ENCODE measurements at places on chromosomes 7 and 10.

GRCh38 chr10:114070710-114071109, 27.0 kb downstream of the ADRB1 start:
- no peak for DNase-seq

GRCh38 chr7:47588704-47589225, 6.9 kb upstream of the TNS3 start:
- no peak for DNase-seq

DNA sequence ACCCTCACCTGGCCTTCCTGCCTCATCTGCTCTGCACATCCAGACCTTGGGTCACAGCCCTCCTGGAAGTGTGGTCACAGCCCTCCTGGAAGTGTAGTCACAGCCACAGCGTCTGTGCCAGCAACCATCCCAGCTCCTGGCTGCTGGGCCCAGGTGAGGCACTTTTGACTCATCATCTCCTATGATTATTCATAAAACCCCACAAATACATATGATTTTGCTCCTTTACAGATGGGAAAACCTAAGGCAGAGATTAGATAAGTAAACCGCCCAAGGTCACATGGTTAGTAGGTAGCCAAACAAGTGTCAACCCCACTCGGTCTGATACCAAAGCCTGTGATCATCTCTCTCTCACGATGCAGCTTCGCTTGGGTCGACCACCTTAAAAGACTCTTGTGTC, 94.3 kb downstream of the PRLHR start:
- no peak for DNase-seq

- DNase-seq: no peak
Measured at GRCh38 chr10:79292891-79293746, 54.1 kb upstream of the PPIF start.

GRCh38 chr7:97022491-97023306, 1.9 kb downstream of the DLX5 start:
- no peak for DNase-seq

- DNase-seq: no peak
Measured at GRCh38 chr7:123023126-123023525, 27.6 kb upstream of the TAS2R16 start.

- DNase-seq: no peak
Measured at GRCh38 chr7:14275356-14275755, 285.9 kb upstream of the ETV1 start.

- no peak for DNase-seq
Measured at GRCh38 chr10:96387161-96387560, 28.4 kb upstream of the OPALIN start.

DNA sequence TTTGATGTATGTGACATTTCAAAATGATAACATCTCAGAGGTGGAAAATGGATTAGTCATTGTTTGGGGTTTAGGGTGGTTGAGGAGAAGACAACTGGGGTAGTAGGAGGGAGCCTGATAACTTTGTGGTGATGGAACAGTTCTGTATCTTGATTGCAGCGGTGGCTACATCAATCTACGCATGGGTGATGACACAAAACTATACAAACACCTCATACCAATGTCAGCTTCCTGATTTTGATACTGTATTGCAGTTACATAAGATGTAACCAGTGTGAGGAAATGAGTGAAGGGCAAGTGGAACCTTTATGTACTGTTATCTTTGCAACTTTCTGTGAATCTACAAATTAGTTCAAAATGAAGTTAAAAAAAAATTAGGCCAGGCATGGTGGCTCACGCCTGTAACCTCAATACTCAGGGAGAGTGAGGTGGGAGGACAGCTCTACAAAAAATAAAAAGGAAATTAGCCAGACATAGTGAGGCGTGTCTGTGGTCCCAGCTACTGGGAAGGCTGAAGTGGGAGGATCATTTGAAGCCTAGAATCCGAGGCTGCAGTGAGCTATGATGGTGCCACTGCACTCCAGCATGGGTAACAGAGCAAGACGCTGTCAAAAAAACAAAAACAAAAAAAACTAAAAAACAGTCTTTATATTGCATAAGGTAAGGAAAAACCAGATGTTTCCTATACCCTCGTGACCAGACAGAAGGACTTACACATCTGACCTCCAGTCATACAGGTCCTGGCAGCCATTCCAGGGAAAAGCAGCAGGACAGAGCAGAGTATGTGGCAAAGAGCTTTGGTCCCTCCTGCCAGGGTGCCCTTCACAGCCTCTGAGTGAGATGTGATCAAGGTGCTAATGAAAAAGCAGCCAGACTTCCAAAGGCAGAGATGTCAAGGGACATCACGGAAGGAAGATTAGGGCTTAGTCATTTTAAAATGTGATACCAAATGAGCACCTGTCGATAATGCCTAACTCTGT, 50.8 kb downstream of the CYTH3 start:
- DNase-seq: no peak

GRCh38 chr7:5701085-5701914, 80.2 kb downstream of the RNF216 start:
- DNase-seq: peak; percentile 58

DNA sequence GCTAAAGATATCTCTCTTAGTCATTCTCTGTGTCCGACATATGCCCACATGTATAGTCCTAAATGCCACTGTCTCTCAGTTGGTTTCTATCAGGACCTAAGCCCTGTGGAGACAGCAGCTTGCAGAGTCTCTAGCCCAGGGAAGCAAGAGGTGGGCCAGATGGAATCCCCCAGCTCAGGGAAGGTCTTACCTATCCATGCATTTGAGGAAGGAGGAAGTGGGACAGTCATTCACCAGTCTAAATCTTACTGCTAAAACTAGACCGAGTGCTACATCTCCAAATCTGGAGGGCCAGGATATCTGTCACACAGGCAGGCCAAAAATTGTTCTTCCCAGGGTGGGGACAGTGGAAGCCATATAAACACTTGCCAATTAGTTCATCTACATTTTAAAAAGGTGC, 26.4 kb upstream of the HERPUD2 start:
- DNase-seq: no peak

DNA sequence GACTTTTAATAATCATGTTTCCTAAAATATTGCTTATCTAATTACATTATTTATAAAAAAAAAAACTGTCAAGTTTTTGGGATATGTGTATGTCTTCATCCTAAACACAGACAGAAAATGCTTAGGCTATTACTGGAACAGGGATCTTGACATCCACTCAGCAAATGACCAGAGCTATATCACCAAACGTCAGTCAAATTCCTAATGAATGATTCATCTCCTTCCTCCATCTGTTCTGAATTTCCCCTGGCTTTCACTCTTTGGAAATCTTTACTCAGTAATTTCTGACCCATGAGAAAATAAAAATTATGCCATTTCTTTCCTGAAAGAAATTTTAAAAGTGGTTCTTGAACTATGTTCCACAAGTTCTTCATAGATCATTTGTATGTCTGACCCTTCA, 552.4 kb upstream of the KCND2 start:
- no peak for DNase-seq

DNA sequence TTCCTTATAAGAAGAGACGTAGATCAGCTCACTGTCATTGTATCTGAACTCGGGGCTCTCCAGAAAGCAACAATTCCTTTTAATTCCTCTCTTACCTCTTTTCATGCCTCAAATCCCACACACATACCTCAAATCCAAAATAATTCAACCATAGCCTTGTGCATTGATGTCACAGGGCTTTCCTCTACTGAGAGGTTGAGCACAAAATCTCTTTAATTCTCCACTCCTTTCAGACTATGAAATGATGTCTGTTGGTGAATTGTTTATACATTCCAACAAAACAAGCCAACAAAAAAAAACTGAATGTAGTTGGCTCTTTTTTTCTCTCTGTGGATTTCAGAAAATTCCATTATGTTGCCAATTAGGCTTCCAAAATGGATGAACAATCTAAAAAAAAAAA, 53.2 kb downstream of the BPGM start:
- DNase-seq: no peak

GRCh38 chr7:32496052-32496813, 944 bp downstream of the AVL9 start:
- no peak for DNase-seq

DNA sequence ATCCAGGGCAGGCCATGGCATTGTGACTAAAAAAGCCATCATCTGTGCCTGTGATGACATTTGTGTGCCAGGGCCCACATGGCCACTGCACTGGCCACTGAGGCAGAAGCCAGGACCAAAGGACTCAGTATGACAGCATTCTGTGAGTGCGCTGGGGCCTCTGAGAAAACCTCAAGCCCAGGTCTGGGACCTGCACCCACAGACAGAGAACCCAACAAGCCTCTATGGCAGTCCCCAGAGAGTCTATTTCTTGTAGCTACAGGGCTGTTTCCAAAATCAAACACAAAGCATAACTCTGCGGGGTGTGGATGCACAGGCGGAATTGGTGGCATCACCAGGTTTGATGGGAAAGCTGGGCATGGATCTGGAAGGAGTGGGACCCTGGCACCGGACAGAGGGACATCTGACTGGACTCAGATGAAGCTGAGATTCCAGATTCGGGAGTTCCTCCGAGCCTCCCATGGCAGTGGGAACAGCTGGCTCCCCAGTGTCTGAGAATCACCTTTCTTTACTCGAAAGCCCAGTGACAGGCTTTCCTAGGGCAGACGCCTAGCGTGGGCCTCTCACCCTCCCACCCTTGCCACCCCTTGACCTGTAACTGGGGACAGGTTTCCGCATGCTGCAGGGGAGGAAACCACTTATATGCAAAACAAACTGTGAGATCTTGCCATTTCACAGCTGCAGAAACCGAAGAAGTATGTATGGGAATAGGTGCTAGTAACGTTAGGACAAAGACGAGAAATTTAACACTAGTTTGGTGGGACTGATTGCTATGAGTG, 70.6 kb upstream of the RHEB start:
- no peak for DNase-seq
